ENCODE measurements at places on chromosomes 13 and 19. TPM values are rescaled to one million over a fixed set of nuclear protein-coding genes. Genes with fewer than 3 reads are reported as not detected.

The RHPN2 gene
- total RNA-seq, result 4.0 TPM

The POGLUT2 gene
- total RNA-seq, result 32.9 TPM

The SLC7A9 gene
- 0.37 TPM for total RNA-seq

The TCF3 gene
- 189 TPM for total RNA-seq

DNA sequence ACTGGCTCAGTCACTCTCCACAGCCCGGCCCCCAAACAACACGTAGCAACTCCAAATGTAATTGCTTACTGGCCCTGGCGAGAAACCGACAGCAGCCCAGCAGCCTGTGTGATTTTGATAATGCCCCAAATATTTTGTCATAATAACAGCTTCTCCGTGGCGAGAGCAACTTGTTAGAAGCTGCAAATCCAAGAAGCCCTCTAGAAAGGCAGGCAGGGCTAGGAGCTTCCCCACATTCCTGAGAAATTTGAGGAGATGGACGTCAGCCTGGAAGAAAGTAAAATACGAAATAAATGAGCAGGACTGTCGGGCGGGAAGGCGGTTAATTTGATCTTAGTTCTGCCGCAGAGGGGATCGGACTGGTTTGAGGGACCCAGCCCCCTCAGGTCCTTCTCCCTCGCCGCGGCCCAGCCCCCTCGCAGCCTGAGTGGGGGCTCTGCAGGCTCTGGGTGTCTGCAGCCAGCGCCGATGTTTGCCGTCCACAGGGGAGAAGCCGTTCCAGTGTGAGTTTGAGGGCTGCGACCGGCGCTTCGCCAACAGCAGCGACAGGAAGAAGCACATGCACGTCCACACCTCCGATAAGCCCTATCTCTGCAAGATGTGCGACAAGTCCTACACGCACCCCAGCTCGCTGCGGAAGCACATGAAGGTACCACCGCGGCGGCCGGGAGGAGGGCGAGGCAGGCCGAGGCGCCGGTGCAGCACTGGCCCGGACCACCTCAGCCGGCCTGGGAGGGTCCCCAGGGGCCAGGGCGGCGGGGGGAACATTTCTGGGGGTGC is 3.1 kb downstream of the ZIC2 start:
- peak; percentile 84 for DNase-seq
- H3K27me3 ChIP-seq, result no peaks in the 10 kb centered on the region
- peak overlapping the region; percentile 95 for H3K4me3 ChIP-seq

- H3K27me3 ChIP-seq, result no peaks in the 10 kb centered on the region
- H3K4me3 ChIP-seq, result no peak overlapping the region
- no peak overlapping the region for H3K27ac ChIP-seq
- H3K36me3 ChIP-seq, result no peaks in the 10 kb centered on the region
- no peaks in the 10 kb centered on the region for H3K4me1 ChIP-seq
- DNase-seq, result no peak
Measured at GRCh38 chr19:29404951-29405727, 120.7 kb upstream of the VSTM2B start.

DNA sequence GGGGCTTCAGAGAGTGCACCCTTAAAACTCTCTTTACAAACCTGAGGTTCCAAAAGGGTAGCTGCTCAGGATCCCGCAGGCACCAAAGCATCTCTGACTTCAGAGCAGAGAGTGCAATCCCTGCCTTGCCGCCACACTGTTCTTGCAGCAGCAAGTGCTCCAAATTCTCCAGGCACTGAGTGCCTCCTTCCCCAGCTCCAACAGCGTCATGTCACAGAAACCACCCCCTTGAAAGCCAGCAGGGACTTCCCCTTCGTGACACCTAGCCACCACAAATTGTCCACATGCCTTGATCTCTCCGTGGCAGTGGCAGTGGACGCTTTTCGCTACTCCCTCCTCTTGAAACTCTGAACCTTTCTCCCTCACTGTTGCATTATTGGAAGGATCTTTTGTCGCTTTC is 39.9 kb downstream of the MBNL2 start:
- peaks cover 81% of the 10 kb centered on the region for H3K4me1 ChIP-seq
- no peak for DNase-seq
- H3K36me3 ChIP-seq, result peaks cover 17% of the 10 kb centered on the region
- H3K27me3 ChIP-seq, result no peaks in the 10 kb centered on the region

DNA sequence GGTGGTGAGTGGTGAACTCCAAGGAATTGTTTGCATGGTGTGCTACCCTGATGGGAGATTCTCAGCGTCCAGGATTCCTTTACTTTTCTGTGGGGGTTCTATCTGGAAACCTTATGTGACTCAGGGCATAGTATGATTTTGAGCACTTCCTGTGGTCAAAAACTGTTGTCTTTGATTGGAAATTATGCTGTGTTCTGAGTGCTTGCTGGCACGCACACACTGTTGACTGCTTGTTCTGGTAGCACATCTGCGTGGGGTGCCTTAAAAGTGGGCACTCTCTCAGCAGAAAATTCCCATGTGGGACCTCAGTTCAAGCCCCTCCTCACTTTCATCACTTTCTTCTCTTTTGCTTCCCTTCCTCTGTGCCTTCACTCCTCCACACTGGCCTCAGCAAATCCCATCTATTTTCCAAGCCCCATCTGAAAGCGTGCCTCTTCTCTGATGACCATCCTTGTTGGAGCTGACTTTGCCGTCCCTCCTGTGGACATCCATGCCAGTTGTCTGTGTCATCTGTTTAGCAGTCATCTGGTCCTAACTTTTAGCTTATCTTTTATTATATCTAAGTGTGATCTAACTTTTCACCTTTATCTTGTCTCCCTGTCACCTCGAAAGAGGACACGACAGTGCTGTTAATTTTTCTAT is 56.4 kb upstream of the NPAS1 start:
- DNase-seq, result peak; percentile 87
- peak overlapping the region; percentile 97 for H3K27ac ChIP-seq
- H3K36me3 ChIP-seq, result peaks cover 13% of the 10 kb centered on the region

GRCh38 chr19:34391813-34392212 is 12.4 kb upstream of the PDCD2L start:
- H3K36me3 ChIP-seq, result peaks cover 3% of the 10 kb centered on the region
- H3K4me1 ChIP-seq, result no peaks in the 10 kb centered on the region
- no peak overlapping the region for H3K4me3 ChIP-seq
- no peak for DNase-seq
- no peaks in the 10 kb centered on the region for H3K27me3 ChIP-seq

GRCh38 chr19:45446295-45446694 is 21.5 kb upstream of the FOSB start:
- peaks cover 36% of the 10 kb centered on the region for H3K4me1 ChIP-seq
- H3K27ac ChIP-seq, result peak overlapping the region; percentile 19
- H3K27me3 ChIP-seq, result no peaks in the 10 kb centered on the region
- H3K4me3 ChIP-seq, result no peak overlapping the region

DNA sequence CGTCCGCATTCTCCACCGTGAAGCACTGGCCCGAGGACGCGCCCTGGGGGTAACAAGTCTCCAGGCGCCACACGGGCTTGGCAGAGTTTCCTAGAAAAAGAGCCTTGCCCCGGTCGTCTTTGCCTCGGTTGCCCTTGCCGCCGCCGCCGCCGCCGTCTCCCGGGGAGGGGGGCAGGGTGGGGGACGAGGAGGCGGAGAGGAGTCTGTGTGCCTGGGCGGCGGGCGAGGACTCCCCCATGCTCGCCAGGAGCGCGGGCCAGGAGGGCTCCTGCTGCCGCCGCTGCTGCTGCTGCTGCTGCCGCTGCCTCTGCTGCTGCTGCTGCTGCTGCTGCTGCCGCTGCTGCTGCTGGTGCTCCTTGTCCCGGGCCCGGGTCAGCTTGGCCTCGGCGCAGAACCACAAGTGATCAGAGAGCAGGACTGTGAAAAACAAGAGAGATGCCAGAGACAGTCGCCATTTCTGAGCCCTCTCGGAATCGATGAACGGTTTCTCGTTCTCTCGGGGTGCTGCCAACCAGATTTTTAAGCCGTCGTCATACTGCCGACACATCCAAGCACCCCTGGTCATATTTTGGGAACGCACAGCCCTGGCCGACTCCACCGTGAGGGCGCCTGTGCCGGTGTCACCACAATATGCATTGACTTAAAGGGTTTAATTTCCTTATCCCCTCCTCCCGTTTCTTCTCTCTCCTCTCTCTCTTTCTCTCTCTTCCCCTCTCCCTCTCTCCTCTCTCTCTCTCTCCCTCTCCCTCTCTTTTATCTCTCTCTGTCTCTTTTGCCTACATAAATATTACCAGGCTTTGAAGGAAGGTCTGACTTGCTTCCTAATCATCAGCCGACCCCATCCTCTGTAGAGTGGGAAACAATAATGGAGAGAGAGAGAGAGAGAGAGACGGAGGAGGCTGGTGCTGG is 349.1 kb downstream of the LIG4 start:
- peaks cover 24% of the 10 kb centered on the region for H3K4me1 ChIP-seq
- DNase-seq, result peak; percentile 85
- peaks cover 16% of the 10 kb centered on the region for H3K27me3 ChIP-seq
- peak overlapping the region; percentile 3 for H3K27ac ChIP-seq

DNA sequence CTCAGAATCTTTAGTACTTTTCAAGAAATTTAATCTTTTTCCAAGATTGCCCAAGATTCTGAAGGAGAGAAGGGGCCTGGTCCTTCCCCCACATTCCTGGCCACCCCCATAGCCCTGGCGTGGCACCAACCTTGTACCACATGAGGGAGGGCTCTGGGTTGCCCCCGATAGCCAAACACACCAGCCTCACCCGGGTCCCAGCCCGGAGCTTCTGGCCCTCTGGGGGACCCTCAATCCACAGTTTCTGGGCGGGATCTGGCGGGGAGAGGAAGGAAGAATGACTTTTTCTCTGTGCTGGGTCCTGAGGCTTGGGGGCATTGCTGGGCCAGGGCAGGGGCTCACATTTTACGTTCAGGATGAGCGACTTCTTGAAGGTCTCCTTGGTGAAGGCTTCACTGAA is 4.4 kb downstream of the NPHS1 start:
- no peak overlapping the region for H3K27ac ChIP-seq
- H3K27me3 ChIP-seq, result peaks cover 64% of the 10 kb centered on the region
- no peak for DNase-seq
- H3K36me3 ChIP-seq, result no peaks in the 10 kb centered on the region
